ENCODE measurements at places on chromosomes 2 and 18. TPM values are rescaled to one million over a fixed set of nuclear protein-coding genes. Genes with fewer than 3 reads are reported as not detected.

Gene KATNAL2
- total RNA-seq, result 18.1 TPM

Gene IL36G
- not detected for total RNA-seq

Gene UGT1A5
- not detected for total RNA-seq

Gene HRH4
- total RNA-seq, result not detected

Gene CIDEA
- total RNA-seq, result not detected

Gene CPLX4
- total RNA-seq, result not detected

Gene VAMP5
- 146 TPM for total RNA-seq

Gene GAREM2
- 1.2 TPM for total RNA-seq

Gene GCG
- total RNA-seq, result 0.17 TPM

Gene ALKAL2
- not detected for total RNA-seq

Gene IL36B
- total RNA-seq, result not detected

Gene MAP3K2
- total RNA-seq, result 32.6 TPM

Gene LINC00305
- not detected for total RNA-seq

Gene HNMT
- total RNA-seq, result 45.6 TPM

Gene GALNT13
- 0.75 TPM for total RNA-seq

Gene ALPP
- total RNA-seq, result not detected

Gene SCTR
- total RNA-seq, result not detected

Gene SLC30A3
- total RNA-seq, result not detected

Gene ODC1
- total RNA-seq, result 175 TPM

Gene MC4R
- total RNA-seq, result not detected

Gene SPATA3
- not detected for total RNA-seq

Gene PPP1CB
- total RNA-seq, result 204 TPM

Gene HTRA2
- 40.9 TPM for total RNA-seq

Gene LYG1
- 0.86 TPM for total RNA-seq

Gene ALLC
- not detected for total RNA-seq

Gene MARCHF4
- total RNA-seq, result 2.7 TPM

Gene CROCC2
- not detected for total RNA-seq

Gene SIX3
- not detected for total RNA-seq

Gene SMAD2
- 94.3 TPM for total RNA-seq

Gene CFAP221
- not detected for total RNA-seq

Gene ABCG5
- not detected for total RNA-seq

Gene KIF1A
- 0.75 TPM for total RNA-seq

Gene EVX2
- not detected for total RNA-seq

Gene DBI
- total RNA-seq, result 150 TPM

Gene TLX2
- total RNA-seq, result 0.46 TPM

Gene BOLL
- not detected for total RNA-seq

Gene FIGN
- total RNA-seq, result 3.7 TPM

Gene SERPINB5
- total RNA-seq, result not detected

Gene HOXD1
- not detected for total RNA-seq

Gene TMEM247
- total RNA-seq, result not detected

Gene CD207
- not detected for total RNA-seq

Gene NTSR2
- total RNA-seq, result not detected

Gene CPO
- total RNA-seq, result not detected

Gene KIF5C
- 0.32 TPM for total RNA-seq

Gene IL1RL1
- total RNA-seq, result not detected

Gene SPP2
- total RNA-seq, result not detected

Gene FEV
- total RNA-seq, result not detected

Gene REG3A
- not detected for total RNA-seq

Gene LHCGR
- not detected for total RNA-seq

Gene AQP12B
- total RNA-seq, result not detected

Gene GPD2
- 114 TPM for total RNA-seq

Gene PMAIP1
- total RNA-seq, result 15.7 TPM

Gene CHRNG
- 0.83 TPM for total RNA-seq

Gene ITSN2
- 13.8 TPM for total RNA-seq

Gene SCN3A
- total RNA-seq, result not detected

Gene PCARE
- total RNA-seq, result not detected
